ENCODE measurements at places on chromosomes 1 and 21. TPM values are rescaled to one million over a fixed set of nuclear protein-coding genes. Genes with fewer than 3 reads are reported as not detected.

SLAMF1 gene
- not detected for total RNA-seq

TADA1 gene
- total RNA-seq, result 10.2 TPM

ACKR1 gene
- total RNA-seq, result 10.9 TPM

DNA sequence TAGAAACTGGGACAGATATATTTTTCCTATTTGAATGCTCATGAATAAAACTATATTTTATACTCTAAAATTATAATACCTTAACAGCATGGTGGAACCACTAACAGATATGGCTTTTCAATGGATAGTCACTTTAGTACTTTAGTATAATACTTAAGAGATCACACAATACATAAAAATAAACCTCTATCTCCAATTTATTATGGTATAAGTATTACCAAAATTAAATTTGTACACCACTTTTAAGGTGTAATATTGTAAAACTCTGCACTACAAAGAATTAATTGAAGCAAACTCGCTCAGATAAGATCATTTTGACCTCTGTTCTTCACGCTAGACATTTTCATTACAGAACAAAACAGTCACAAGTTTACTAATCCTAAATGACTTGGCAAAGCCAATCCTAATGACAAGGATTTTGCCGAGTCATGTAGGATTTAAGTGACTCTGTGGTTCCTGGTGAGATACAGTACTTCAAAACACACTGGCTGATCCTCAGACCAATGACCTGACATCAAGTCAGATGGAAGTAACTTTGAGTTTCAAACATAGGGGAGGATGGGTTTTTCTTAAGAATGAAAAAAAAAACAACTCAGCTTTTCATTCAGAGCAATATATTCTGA lies 200.6 kb downstream of the SMYD3 start:
- no peaks in the 10 kb centered on the region for H3K4me1 ChIP-seq
- DNase-seq, result no peak
- no peaks in the 10 kb centered on the region for H3K36me3 ChIP-seq
- H3K4me3 ChIP-seq, result no peak overlapping the region
- H3K27me3 ChIP-seq, result no peaks in the 10 kb centered on the region
- H3K27ac ChIP-seq, result no peak overlapping the region

DNA sequence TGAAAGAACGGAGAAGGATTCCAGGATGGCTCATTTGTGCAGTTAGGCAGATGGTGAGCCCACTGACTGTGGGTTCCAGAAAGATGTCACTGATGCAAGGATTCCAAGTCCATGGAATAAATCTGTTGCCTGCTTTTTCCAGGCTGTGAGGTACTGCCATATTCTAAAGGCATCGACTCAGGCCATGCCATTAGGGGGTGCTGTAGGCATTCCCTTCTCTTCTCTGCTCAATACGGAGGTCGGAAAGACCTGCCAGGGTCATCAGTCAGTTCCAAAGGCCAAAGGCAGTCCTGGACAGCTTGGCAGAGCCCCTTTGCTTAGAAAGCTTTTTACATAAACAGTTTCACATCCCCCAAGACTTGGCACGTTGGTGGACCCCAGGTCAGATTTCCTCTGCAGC lies 31.7 kb upstream of the TMEM125 start:
- peak overlapping the region; percentile 64 for H3K27ac ChIP-seq
- DNase-seq, result peak; percentile 60
- H3K36me3 ChIP-seq, result no peaks in the 10 kb centered on the region
- H3K4me1 ChIP-seq, result peaks cover 73% of the 10 kb centered on the region

DNA sequence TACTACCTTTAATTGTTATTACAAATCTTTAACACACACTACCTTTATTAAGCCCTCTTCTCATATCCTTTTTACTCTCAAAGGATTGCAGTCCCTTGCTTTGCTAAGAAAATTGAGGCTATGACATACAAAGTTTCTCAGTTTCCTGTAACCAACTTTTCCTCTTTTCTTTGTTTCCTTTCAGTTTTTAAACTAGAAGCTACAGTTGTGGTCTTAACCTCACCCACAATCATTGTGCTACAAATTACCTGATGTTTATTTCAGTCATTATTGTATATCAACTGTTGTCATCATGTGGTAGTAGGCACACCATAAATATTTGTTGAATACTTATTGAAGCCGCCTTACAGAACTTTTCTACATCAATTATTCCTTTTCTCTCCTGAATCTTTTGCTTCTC lies 51.8 kb downstream of the SLAMF6 start:
- no peaks in the 10 kb centered on the region for H3K4me1 ChIP-seq
- no peak overlapping the region for H3K4me3 ChIP-seq
- no peak for DNase-seq
- peaks cover 15% of the 10 kb centered on the region for H3K27me3 ChIP-seq
- no peak overlapping the region for H3K27ac ChIP-seq

DNA sequence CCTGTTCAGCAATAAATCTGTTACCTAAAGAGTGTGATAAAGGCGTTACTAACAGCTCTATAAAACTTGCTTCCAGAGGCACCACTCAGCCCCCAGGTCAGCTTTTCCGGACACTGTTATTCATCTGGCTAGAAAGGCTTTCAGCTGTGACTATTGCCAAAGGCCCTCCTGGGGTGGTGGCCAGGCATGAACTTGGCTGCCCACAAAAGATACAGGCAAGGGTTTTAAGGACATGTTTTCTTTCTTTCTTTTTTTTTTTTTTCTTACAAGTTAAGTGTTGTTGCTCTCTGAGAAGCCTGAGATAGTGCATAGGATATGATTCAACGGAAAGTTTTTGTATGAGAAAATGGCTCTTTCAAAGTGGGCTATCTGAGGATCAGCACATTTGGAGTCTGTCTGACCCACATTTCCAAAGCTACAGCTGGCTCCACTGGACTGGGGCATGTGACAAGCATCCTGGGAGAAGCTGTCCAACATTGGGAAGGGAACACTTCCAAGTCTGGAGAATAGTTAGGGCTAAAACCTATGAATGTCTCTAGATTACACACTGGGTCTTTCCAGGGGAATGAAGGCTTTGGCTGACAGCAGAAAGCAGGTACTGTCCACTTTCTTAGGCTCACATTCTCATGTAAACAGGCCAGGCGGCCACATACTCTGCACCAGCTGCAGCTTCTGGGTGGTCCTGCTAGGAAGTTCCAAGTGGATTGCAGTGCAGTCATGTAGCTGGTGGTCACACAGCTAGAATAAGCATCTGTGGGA lies 639.7 kb downstream of the LMO4 start:
- H3K27me3 ChIP-seq, result no peaks in the 10 kb centered on the region
- H3K4me3 ChIP-seq, result no peak overlapping the region
- H3K27ac ChIP-seq, result peak overlapping the region; percentile 65
- peaks cover 17% of the 10 kb centered on the region for H3K4me1 ChIP-seq
- no peaks in the 10 kb centered on the region for H3K36me3 ChIP-seq
- DNase-seq, result peak; percentile 41

DNA sequence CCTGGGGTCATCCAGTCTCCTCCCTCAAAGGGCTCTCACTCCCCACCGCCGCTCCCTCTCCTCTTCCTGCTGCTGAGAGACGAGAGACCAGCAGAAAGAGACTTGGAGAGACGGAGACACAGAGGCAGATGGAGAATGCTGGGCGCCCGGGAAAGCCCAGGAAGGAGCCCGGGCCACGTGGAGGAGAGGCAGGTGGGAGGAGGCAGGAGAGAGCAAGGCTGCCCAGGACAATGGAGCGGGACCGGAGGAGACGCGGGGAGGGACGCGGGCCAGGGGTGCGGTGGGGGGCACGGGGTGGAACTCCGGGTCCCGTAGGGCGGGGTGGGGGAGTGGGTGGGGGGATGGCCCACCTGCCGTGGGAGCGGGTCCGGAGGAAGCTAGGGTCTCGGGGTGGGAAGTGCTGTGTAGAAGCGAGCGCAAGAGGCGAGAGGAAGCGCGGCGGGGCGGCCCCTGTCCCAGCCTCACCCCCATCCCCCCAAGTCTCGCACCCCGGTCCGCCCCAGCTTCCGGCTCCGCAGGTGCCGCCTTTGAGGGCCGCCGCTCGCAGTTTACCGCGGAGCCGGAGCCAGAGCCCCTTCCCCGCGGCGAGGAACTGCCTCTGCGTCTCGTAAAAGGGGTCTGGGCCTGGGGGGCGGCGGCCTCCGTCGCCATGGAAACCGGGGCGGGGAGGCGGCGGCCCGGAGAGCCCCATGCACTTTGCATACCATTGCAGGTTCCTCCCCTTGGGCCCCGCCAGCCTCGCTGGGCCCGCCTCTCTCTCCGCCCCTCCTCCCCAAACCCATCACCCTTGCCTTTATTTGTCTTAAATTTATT lies 11.7 kb upstream of the EPHA2 start:
- H3K4me1 ChIP-seq, result peaks cover 31% of the 10 kb centered on the region
- no peaks in the 10 kb centered on the region for H3K27me3 ChIP-seq
- no peak for DNase-seq
- peak overlapping the region; percentile 67 for H3K4me3 ChIP-seq
- no peak overlapping the region for H3K27ac ChIP-seq
